Kasumi-1 (cell line): ENCODE measurements at places on chromosomes 3 and 15.
A peak's percentile ranks its signal among the peaks of the same experiment; 100 is the strongest.

- no peak for DNase-seq
Measured at GRCh38 chr3:108134555-108134880, 43.7 kb upstream of the CD47 start.

DNA sequence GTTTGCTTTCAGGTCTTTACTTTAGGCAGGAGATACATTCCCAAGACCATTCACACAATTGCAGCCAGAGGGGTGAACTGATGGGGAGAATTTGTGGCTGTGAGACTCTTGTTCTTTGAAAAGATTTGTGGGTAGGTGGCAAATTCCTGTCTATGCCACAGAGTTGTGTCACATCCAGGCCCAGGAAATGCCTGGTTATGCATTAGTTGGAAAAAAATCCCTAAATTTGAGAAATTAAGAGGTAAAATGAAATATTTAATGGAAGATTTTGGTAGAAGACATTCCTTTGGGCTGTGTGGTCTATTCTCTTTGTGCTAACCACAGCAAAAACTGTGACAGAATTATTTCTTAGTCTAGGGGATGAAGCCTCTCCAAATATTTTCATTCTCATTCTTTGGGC is 28.8 kb downstream of the SAMMSON start:
- DNase-seq, result no peak

DNA sequence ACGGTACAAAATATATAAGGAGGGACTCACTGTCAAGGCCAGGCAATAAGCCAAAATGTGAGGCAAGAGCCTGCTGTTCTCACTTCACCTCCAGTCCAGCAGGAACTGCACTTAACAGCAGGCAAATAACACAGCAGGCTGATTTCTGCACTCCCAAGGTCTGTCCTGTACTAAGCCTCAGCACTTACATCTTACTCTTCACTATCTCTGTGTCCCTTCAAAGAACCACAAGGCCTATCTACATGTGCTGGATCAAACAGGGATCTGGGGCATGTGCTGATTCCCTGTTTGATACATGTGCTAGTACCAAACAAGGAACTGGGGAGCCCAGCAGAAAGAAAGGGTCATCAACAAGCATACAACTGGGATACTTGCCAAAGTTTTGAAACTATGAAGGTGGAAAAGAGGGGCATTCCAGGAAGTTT is 22.2 kb downstream of the UACA start:
- no peak for DNase-seq

- no peak for DNase-seq
Measured at GRCh38 chr3:138688871-138689299, 80.3 kb downstream of the FAIM start.

DNA sequence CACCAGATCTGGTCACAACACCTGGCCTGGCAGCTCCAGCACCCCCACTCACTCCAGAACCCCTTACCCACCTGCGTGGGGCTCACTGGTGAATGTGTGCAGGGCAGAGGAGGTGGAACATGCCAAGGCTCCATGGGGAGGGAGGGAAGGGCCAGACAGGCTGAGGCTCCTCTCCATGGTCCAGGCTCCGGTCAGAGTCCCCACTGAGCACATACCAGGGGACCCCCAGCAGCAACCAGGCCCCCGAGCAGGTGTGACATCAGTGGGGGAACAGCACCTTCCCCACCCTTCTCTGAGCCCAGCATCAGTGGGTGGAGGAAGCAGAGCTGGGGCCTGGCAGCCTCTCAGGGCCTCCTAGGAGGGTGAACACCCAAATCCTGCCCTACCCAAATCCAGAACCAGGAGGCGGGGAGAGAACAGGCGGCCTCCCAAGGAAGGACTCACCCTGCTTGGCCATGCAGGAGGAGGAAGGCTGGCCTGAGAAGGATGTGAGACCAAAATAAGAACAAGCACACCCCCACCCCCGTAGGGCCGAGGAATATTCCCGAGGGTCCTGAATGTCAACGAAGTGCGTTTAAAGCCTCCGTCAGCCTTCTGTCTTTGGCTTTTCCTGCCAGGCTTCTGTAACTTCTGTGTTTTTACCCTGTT is 1.1 kb upstream of the GP9 start:
- no peak for DNase-seq

GRCh38 chr3:176935194-176935888 is 261.9 kb downstream of the TBL1XR1 start:
- no peak for DNase-seq

- DNase-seq, result no peak
Measured at GRCh38 chr15:94397337-94397736, 166.0 kb downstream of the MCTP2 start.

- no peak for DNase-seq
Measured at GRCh38 chr3:149327156-149327555, 6.3 kb downstream of the TM4SF18 start.

- peak; percentile 42 for DNase-seq
Measured at GRCh38 chr3:183825456-183826161, at the start of gene MAP6D1. TSS of gene MAP6D1 (minus strand) at chr3:183825577. CDS start at chr3:183825547, 30 bp downstream.

GRCh38 chr3:144840866-144841265 is 869.2 kb downstream of the DIPK2A start:
- DNase-seq, result no peak

DNA sequence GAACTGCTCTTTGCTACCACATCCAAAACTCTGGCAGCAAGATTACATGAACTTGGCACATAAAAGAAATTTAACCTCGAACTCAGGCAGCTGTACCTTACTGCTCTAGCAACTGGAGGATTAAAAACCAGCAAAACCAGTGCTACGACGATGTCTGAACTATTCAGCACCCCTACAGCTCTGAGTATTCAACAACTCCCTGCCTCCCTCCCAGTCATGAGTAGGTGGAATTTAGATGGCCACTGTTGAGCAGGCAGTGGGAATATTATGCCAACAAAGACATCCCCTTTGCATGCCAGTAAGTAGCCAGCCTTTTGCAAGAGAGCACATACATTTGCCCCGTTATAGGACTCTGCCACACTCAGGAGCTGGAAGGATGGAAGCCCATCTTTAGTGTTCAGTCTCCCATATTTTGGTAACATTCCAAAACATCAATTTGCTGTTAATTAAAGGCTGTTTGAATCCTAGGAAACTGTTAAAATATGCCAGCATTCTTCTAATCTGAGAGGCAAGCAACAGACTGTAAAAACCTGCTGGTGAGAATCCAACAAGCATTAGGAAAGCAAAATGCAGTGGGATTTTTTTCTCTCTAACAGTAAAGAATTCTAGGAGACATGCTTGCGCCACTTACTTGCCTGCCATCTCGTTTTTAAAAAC is 85.4 kb downstream of the ZNF385D start:
- DNase-seq, result no peak

GRCh38 chr15:36970522-36970921 is 129.8 kb downstream of the MEIS2 start:
- no peak for DNase-seq
